ENCODE measurements at places on chromosomes 2 and 18.

- DNase-seq: no peak
Measured at GRCh38 chr18:12304351-12305210, 3.5 kb upstream of the TUBB6 start.

DNA sequence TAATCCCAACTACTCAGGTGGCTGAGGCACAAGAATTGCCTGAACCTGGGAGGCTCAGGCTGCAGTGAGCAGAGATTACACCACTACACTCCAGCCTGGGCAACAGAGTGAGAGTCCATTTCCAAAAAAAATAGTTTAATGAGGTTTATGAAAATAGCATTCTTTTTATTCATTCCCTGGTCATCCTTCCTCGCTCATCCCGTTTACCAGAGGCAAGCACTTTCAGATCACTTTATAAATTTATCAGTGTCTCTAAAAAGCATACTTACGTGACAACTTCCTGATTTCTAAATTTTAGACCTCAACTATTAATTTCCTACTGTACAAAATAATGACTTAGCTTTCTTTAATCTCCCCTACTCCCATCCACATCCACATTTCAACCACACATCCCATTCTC, 864.8 kb downstream of the EPHA4 start:
- no peak for DNase-seq

- peak; percentile 23 for DNase-seq
Measured at GRCh38 chr2:200274116-200275075, 32.1 kb upstream of the SPATS2L start.

DNA sequence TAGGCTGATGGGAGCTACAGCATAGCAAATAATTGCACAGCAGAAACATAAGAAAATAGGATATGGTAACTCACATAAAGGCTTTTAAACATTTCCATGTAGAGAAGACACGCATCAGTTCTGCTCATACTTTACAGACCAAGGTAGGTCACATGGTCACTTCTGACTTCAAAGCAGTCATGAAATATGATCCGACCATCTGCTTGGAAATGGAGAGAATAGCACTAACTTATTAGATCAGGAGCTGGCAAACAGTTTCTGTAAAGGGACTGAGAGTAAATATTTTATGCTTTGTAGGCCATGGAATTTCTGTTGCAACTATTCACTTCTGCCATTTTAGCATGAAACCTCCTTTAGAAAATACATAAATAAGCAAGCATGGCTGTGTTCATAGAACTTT, 936.6 kb upstream of the FANCL start:
- DNase-seq: no peak

GRCh38 chr2:171271971-171272436, 111.3 kb upstream of the TLK1 start:
- DNase-seq: peak; percentile 94

DNA sequence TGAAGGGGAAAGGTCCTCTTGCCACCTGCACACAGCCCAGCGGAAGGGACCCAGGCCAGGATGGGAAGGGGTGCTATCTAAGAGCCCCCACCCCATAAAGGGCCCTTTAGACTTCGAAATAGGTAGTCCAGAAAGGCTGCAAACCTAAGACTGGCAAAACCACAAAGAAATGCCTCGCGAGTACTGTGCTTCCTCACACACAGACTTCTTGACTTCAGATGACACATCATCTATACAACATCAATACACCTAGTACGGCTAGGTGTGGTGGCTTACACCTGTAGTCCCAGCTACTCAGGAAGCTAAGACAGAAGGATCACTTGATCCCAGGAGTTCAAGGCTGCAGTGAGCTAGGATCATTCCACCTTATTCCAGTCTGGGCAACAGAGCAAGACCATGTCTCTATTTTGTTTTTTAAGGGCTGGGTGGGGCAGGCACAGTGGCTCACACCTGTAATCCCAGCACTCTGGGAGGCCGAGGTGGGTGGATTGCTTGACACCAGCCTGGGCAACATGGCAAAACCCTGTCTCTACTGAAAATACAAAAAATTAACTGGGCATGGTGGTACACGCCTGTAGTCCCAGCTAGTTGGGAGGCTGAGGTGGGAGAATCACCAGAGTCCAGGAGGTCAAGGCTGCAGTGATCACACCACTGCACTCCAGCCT, 125.8 kb downstream of the CABLES1 start:
- no peak for DNase-seq

GRCh38 chr2:132519566-132519965, 103.0 kb downstream of the GPR39 start:
- DNase-seq: no peak

GRCh38 chr2:60557486-60557864, 4.0 kb upstream of the BCL11A start:
- DNase-seq: no peak

GRCh38 chr18:63377275-63377980, 10.4 kb upstream of the KDSR start:
- no peak for DNase-seq

DNA sequence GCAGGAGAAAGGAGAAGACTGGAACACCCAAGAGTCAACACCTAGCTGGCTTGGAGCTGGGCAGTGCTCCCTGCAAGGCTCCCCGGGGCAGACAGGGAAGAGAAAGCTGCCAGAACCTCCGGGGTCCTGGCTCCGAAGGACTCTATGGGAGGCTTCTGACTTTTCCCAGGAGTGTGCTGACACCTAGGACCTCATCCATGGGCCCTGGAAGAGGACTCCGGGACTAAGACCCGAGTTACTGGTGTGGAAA, 37.8 kb upstream of the ATP6V1B1 start:
- no peak for DNase-seq

- DNase-seq: no peak
Measured at GRCh38 chr2:69807821-69808540, 21.5 kb upstream of the GMCL1 start.

Data from AG10803 (cell line).